Right lung (tissue), 10 donors: ENCODE measurements at places on chromosomes 7 and 10.

DNA sequence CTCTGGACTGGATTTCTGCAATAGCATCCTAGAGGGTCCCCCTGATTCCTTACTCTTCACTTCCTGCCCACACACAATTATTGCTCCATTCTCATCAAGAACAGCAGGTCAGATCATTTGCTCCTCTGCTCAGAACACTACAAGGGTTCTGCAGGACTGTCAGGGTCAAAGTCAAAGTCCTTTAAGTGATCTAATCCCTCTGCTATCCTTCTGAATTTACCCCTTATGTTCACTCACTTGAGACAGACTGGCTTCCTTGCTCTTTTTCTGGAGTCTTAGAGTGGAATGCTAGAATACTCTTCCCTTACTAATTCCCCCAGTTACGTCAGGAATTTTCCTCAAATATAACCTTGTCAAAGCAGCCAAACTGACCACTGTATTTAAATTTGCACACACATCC, 7.5 kb upstream of the POT1 start:
- DNase-seq: no peak

- DNase-seq: no peak
Measured at GRCh38 chr10:98610836-98611235, 164.1 kb upstream of the HPS1 start.

GRCh38 chr7:14292737-14293136, 303.3 kb upstream of the ETV1 start:
- DNase-seq: no peak

DNA sequence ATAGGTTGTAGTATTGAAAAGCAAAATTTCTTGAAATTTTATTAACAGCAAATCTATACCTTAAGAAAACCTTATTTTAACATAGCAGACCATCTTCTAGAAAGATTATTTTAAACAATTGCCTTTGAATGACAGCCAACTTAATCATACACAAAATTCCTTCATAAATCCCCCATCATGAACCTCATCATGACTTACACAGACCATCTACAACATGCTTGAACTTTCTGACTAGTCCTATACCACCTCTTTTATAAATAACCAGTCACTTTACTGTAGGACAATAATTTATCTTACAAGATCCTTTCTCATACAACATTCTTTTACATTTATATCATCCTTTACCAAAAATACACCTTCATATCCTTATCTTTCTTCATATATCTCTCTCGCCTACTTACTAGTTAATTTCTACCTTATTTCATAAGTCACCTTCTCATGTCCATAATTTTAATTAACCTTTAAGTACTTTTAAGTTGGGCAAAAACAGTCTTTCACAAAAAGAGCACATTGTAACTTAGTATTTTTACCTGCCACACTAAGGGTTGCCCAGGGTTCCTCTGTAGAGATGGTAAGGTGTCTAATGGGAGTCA, 16.6 kb upstream of the PTN start:
- no peak for DNase-seq

GRCh38 chr10:103854686-103855391, 537 bp downstream of the SH3PXD2A start:
- DNase-seq: no peak

GRCh38 chr10:20674926-20675325, 222.2 kb downstream of the NEBL start:
- no peak for DNase-seq

DNA sequence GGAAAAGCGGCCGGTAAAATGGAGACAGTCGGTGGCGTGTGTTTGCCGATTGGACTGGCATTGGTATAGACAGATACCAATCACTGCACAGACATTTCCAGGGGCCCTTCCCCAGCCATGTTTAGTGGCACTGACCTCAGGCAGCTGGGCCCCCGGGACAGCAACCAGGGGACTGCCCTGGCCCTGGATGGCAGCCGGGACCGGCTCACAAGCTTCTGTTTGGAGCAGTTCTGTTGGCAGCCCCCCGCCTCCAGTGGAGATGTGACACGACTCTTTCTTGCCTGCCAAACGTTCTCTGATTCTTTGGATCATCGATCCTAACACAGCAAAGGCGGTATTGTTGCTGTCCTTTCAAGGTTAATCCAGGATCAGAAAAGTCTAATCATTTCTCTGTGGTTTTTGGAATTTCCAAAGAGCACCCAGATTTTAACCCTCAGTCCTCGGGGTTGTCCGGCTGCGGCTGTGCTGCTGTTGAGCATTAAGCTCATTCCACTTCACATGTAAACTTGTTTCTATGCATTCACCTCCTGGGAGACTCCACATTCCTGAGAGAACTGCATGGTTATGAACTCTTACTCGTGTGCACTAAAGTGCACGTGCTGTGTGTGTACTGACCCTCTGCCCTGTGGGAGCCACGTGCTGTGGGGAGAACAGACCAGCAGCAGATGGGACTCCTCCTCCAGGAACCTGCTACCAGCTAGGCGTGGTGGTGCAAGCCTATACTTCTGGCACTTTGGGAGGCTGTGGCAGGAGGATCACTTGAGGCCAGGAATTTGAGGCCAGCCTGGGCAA, 46.0 kb downstream of the FOXK1 start:
- DNase-seq: no peak

DNA sequence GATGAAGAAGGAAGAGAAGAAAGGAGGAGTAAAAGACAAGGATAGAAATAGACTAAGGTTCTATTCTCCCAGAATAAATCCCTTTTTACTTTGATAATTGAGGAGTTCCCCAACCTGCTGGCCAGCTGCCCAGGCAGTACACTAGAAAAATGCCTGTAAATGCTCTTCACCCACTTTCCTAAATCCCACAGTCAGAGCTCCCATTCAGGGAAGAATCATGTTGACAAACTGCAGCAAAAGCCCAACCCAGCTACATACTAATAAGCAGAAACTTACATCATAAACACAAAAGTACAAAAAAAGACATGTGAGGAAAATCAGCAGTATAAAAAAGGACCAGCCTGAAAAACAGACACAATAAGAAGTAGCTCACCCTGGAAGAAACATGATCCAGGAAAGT, 15.8 kb upstream of the KDM7A start:
- DNase-seq: no peak

GRCh38 chr10:48771234-48771633, 86.6 kb downstream of the WDFY4 start:
- DNase-seq: no peak

- DNase-seq: no peak
Measured at GRCh38 chr7:27189295-27189996, 4.4 kb upstream of the HOXA11 start.

DNA sequence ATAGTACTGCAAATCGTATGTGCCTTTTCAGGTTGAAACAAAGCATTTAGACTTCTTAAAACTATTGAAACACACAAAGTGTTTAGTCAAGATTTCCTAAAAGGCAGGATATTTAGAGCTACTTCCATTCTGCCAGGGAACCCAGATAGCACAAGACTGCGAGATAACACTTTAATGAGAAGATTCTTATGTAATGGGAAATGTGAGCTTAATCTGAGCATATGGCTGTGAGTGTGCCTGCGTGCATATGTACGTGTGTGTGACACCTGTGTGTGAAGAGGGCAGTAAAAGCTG, 14.3 kb upstream of the JCAD start:
- DNase-seq: no peak

DNA sequence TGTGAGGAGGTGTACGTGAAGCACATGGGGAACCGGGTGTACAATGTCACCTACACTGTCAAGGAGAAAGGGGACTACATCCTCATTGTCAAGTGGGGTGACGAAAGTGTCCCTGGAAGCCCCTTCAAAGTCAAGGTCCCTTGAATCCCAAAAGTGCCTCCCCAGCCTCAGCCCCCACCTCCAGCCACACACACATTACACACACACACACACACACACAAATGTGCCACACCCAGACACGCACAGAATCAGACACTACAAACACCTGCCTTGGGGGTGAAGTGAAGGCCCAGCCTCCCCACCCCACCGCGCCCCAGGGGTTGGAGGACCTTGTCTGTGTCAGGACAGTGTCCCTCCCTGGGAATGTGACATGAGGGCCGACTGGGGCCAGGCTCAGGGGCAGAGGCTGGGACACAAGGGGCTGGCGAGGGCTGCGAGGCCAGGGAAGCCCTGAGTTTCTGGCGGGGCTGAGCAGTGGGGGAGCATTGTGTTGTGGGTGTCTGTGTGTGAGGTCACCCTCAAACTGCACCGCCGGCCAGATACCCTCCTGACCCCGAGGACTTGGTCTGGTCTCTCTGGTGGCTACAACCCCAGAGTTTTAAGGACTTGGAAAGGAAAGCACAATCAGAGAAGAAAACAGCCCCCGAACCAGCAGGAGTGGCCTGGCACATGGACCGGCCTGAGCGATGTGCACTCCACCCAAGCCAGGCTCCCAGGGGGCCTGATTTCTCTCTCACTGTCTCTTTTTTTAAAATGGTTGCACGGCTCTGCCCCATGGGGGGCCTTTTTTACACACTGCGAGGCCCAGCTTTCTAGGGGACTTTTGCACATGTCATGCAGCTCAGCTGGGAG, 4.0 kb upstream of the ATP6V1F start:
- DNase-seq: no peak

GRCh38 chr7:122544463-122544862, 154.5 kb downstream of the RNF133 start:
- no peak for DNase-seq

GRCh38 chr7:88339195-88339922, 32.7 kb upstream of the STEAP4 start:
- no peak for DNase-seq

DNA sequence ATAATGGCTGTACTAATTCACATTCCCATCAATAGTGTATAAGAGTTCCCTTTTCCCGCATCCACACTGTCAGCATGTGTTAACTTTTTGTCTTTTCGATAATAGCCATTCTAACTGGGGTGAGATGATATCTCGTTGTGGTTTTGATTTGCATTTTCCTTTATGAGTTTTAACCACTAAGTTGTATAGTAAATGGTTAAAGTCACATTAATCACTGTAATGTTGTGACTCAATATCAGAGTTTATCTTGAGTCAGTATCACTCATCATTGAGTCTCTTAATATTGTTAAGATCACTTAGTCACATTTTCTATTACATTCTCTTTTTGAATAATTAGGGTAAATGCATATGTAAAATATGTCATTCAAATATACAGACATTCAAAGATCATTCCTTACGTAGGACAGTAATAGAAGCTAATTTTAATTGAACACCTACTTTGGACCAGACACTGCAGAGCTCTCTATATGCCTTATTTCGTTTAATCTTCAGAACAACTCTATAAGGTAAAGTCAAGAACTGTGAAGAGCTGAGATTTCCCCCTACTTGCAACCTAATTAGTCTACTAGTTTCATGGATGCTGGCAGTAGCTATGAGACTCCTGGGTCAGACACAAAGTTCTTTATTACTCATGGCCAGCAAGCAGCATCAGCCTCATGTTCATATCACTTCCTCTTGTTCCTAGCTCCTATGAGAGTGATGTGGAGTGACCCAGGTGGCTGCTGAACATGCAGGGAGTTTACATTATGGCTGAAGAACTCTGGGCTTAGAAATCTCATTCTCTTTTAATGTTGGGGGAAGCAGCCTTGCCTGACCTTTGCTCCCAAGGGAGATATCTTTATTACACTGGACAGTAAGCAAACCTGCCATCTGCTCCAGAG, 30.5 kb downstream of the CREB5 start:
- no peak for DNase-seq

- no peak for DNase-seq
Measured at GRCh38 chr7:68718097-68718551, 880.2 kb upstream of the AUTS2 start.

DNA sequence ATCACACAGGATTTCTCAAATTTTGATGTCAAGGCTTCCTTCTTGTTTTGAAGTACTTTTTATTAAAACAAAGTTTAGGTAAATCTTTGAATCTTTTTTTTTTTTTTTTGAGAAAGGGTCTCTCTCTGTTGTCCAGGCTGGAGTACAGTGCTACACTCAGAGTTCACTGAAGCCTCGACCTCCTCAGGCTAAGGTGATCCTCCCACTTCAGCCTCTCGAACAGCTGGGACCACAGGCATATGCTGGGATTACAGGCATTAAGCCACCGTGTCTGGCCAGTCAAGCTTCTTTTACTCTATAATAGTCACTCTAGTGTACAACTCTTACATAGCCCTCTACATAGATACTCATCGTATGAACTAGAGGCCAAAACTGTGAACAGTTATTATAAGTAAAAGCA, 3.4 kb downstream of the RUFY2 start:
- DNase-seq: no peak

GRCh38 chr7:11751807-11752389, 80.1 kb downstream of the THSD7A start:
- DNase-seq: no peak

GRCh38 chr7:40474790-40475680, 340.2 kb downstream of the SUGCT start:
- no peak for DNase-seq

DNA sequence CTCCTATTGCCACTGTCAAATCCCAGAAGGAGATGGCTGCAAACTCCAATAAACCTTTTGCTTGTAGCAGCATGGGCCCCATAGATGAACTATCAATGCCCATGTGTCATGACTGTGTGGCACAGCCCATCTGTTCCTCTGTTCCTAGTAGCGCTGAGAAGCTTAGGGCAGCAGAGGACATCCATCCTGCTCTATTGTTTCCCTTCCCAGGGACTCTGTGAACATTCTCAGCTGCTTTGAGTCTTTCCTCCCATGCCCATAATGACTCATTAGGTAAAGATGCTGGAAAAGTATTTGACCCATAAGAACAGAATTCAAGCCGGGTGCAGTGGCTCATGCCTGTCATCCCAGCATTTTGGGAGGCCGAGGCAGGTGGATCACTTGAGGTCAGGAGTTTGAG, 28.3 kb downstream of the STMP1 start:
- no peak for DNase-seq

- no peak for DNase-seq
Measured at GRCh38 chr10:42475168-42476098, 162.9 kb downstream of the ZNF33B start.

GRCh38 chr7:139099172-139099947, 10.2 kb downstream of the ZC3HAV1 start:
- DNase-seq: no peak

DNA sequence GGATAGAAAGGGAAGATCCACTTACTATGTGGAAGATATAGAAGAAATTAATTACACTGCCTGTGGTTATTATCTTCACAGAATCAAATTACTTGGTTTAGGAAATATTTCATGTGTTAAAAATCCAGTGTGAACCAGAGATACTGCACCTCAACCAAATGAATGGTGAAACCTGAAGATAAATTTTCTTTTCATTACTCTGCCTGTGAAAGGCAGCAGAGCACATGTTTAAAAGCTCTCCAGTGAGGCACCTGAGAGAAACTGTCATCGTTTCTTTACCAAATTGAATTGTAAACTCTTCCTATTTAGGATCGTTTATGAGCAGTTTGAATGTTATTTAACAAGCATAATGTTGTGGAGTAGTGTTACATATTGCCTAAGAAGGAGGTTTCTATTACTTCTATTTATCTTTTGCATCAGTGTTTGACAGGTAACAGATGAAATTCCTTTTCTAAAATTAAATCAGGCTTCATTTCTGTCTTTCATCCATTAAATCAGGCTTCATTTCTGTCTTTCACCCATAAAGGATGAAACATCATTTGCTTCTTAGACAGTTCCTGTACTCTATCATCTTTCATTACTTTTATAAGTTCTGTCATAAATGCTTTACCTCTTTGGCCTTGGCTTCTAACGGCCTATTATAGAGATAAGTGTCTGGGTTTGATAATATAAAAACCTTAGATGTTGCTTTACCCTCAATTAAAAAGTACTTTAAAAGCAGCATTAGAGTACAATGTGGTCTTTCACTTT, 266.6 kb downstream of the NXPH1 start:
- DNase-seq: no peak
